Right ventricle myocardium inferior (tissue), 1 donor: ENCODE measurements at places on chromosomes 13 and 19.

- DNase-seq: no peak
Observed at GRCh38 chr13:42334329-42334706, 62.4 kb downstream of the AKAP11 start.

GRCh38 chr19:46722004-46722380 is 5.1 kb upstream of the PRKD2 start:
- DNase-seq: peak; percentile 44

GRCh38 chr13:38002606-38003005 is 133.0 kb upstream of the TRPC4 start:
- no peak for DNase-seq

GRCh38 chr13:62629618-62630017 is 1214.0 kb upstream of the PCDH20 start:
- no peak for DNase-seq

DNA sequence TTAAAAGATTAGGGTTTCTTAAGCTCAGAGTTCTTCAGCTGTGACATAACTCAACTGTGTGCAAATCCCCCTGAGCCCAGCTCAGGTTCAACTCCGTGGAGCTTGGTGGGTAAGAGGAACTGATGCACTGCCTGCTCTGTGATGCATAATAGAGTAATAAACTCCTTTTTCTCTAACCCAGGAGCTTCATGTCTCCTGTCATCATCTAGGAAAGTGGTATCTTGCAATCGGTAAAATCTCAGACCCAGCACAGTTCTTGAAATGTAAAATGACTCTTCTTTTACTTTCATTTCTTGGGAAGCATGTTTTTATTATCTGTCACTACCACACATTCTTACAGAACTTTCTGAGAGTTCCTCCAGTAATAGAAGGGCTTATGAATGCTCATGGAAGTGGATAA is 123.8 kb upstream of the PCDH9 start:
- DNase-seq: no peak
